Stimulated activated naive CD4-positive, alpha-beta T cell (primary cell): ENCODE measurements at places on chromosomes 16 and 17.

DNA sequence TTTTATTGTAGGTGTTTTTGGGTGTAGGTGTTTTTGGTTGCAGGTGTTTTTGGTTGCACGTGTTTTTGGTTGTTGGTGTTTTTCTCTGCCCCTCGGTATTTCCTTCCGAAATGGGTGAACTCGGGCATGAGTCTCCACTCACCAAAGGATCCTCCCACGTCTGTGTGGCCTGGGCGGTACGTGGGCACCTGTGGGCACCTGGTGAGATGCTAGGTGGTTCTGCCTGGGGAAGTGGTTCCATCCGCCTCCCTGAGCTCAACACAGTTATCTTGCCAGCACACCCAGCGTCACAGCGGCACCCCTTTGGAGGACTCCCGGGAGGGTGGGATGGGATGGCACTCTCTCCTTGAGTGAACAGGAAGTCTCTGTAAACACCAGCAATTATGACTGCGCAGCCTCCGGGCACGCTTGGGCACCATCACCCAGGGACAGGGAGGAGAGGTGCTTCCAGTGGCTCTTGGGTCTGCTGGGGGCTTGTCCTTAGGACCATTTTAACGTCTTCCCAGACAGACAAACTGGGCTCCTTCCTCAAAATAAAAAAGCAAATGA lies 29.8 kb downstream of the COX4I1 start:
- DNase-seq, result no peak

DNA sequence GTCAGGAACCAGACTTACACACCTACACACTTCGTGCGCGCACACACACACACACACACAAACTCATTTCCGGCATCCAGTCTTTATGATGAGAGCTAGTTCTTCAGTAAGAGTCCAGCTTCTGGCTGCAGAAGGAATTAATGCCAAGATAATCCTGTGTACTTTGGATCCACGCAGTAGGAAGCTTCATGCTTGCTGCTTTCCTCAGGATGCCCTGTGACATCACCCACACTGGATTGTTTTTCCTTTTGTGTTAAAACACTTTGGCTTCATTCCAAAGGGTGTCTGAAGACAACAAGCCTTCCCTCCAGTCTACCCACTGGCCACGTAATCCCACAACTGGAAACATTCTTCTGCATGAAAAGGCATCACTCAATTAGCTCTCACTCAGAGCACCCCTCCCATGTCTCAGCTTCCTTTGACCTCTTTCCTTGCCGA lies 35.4 kb downstream of the KCNJ16 start:
- no peak for DNase-seq

GRCh38 chr17:63676584-63676983 lies 23.3 kb downstream of the LIMD2 start:
- no peak for DNase-seq

GRCh38 chr16:85838381-85838780 lies 38.9 kb downstream of the COX4I1 start:
- no peak for DNase-seq

DNA sequence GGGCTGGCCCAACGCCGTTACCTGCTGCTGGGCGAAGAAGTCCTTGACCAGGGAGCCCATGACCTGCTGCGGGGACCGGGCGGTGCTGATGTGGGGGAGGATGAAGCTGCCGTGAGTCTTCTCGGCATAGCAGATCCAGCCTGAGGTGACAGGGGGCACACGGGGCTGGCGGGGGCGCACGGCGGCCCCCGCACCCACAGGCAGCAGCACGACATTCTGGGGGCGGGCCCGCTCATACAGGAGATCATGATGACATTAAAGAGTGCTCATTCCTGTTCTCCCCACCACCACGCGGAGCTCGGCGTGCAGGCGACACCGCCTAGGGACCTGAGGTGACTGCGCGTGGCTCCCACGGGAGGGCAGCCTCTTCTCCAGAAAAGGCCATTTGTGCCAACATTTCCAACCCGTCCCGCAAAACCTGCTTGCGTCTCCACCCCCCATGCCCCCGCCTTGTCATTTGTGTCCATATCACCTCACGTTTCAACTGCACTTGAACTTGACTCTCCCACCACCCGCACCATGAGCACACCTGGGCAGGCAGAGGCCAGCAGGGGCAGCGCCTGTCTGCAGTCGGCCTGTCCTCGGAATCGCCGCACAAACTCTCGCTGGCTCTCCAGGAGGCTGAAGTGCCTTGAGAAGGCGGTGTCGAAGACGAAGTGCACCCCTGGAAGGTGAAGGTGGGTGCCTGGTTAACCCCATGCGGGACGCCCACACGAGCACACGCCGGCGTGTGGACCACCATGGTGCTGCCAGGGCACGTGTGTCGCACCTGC lies 6.4 kb downstream of the CIAO3 start:
- no peak for DNase-seq

DNA sequence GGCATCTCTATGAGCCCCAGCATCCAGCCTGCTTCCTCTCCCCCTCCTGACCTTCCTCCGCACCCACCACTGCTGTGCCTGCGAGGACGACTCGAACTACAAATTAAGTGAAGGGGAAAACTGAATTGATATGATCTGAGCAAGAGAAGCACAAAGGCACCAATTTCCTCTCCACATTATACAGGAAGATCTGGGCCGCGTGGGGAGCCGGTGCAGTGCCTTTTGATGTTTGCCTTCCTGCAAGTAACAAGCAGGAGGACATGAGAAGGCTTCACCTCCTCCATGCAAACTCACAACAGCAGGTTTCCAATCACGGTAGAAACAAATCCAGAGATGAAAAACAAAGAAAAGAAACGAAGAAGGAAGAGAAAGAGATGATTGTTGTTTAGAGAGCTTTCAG lies 57.8 kb upstream of the MMP2 start:
- no peak for DNase-seq

- no peak for DNase-seq
These were observed 284.3 kb upstream of the CDH11 start for GRCh38 chr16:65406116-65406515.

DNA sequence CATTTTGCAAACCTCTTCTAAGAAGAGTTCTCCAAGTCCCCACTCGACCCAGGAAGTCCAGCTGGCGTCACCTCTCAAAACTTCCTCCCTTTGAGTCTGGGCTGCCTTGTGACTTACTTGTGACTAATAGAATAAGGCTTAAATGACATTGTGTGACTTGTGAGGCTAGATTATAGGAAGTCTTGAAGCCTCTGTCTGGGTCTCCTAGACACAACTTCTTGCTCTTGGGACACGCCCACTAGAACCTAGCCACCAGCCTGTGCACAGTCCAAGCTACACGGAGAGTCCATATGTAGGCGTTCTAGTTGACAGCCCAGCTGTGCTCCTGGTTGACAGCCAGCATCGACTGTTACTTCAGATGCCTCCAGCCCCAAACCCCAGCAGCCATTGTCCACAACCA lies 66.7 kb upstream of the TANC2 start:
- DNase-seq, result no peak

GRCh38 chr17:8151120-8151640 lies 1.0 kb downstream of the PER1 start:
- DNase-seq, result peak; percentile 89

GRCh38 chr16:71402007-71402406 lies 39.8 kb downstream of the TLE7 start:
- no peak for DNase-seq
